Esophagus mucosa (tissue), 1 donor: ENCODE measurements at places on chromosomes 1 and 21.

- ATAC-seq = peak; percentile 43
Observed at GRCh38 chr1:44406737-44407429, 1.8 kb downstream of the RNF220 start.

GRCh38 chr1:81174811-81175476, 625.8 kb upstream of the ADGRL2 start:
- ATAC-seq = peak; percentile 96

GRCh38 chr1:205944525-205944924, 1.3 kb upstream of the SLC26A9 start:
- ATAC-seq = no peak

- no peak for ATAC-seq
Observed at GRCh38 chr1:244205171-244205570, 154.1 kb downstream of the ZBTB18 start.

- no peak for ATAC-seq
Observed at GRCh38 chr1:156401041-156401574, 32.1 kb downstream of the RHBG start.

- no peak for ATAC-seq
Observed at GRCh38 chr21:45306453-45306831, 18.7 kb upstream of the POFUT2 start.

- ATAC-seq = no peak
Observed at GRCh38 chr1:32966900-32967299, 2.3 kb upstream of the RNF19B start.

- ATAC-seq = no peak
Observed at GRCh38 chr1:109760581-109761226, 3.0 kb downstream of the EPS8L3 start.

GRCh38 chr21:41119901-41120300, 48.1 kb upstream of the BACE2 start:
- ATAC-seq = peak; percentile 13

GRCh38 chr1:15046487-15047165, 106.9 kb upstream of the TMEM51 start:
- ATAC-seq = peak; percentile 75

DNA sequence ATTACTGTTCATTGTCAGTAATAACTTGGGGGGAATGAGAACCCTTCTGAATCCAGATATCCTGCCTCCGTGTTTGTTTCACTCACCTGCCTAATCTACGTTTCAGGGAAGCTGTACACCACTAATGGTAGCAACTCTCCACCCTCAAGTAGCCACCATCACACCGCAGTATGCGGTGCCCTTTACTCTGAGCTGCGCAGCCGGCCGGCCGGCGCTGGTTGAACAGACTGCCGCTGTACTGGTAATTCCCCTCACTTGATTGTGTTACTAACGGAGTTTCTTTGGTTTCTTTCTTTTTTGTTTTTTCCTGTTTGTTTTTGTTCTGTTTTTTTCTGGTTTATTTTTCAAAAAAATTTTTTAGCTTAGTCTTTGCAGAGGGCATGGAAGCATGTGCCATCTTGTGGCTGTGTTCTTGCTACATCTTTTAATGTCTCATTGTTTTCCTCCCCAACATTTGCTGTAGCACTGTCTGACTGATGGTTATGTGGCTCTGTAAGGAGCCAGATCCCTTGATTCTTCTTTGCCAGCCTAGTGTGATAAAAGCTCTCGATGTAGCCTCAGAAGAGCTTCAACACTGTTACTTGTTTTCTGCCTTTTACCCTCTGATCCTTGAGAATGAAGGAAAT, 15.9 kb upstream of the OLFML3 start:
- no peak for ATAC-seq

DNA sequence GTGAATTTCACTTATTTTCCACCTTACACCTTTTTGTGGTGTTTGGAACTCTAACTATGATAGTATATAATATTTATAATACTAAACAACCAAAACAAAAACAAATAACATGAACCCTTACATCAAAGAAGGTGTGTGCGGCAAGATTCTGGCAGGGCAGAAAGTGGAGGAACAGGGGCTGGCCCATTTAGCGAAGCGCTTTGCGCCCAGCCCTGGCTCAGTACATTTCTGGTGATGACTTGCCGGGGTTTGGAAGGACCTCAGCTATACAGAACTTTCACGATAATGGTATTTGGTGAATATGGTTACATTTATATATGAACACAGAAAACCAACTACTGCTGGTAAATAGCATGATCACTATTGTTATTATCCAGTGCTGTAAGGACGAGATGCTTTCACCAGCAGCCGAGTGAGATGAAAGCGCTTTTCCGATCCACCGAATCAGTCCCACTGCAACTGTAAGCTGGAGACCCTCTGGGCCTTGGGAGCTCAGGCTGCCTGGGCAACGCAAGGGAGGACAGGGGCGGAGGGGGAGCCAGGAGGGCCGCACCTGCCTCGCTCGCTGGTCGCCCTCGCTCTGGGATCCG, 63.9 kb downstream of the CD247 start:
- ATAC-seq = no peak

- no peak for ATAC-seq
Observed at GRCh38 chr1:212731630-212732029, 32.0 kb upstream of the BATF3 start.

- no peak for ATAC-seq
Observed at GRCh38 chr1:84493747-84494146, 12.4 kb upstream of the SPATA1 start.

GRCh38 chr1:59052166-59052590, 244.7 kb upstream of the FGGY start:
- no peak for ATAC-seq

- ATAC-seq = no peak
Observed at GRCh38 chr1:162375463-162375862, 1.2 kb downstream of the SPATA46 start.

DNA sequence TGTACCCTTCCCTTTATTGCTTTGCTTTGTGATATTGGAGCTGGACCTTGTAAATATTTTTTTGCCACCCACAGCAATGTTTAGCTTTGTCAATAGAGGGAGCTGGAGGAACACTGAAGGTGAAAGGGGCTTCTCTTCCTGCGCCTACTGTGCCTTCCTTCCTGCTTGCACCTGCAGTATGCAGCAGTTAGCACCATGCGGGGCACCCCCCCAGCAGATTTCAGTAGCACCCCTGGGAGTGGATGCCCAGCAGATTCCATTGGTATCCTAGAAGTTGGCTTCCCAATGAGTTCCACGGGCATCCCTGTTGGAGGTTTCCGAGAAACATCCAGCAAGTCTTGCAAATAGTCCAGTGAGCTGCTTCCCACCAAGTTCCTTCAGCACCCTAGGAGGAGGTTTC, 25.6 kb downstream of the S100A10 start:
- ATAC-seq = peak; percentile 51

DNA sequence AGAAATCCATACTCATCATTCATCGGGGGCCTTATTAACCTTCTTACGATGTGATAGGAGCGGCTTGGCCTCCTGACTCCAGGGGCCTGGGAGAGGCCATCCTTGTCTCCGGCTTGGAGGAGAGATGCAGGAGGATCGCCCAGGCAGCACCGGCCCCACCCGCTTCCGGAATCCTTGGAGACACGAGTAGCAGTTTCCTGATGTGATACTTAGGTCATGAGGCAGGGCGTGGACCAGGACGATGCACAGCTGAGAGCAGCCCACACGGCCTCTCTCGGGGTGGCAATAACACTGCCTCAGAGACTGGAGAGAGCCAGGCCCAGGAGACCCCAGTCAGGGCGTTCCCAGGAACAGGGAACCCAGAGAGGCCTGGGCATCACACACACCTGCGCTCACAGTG, 163.6 kb upstream of the ARHGEF16 start:
- no peak for ATAC-seq

- peak; percentile 77 for ATAC-seq
Observed at GRCh38 chr1:230368363-230368762, 57.8 kb downstream of the PGBD5 start.

DNA sequence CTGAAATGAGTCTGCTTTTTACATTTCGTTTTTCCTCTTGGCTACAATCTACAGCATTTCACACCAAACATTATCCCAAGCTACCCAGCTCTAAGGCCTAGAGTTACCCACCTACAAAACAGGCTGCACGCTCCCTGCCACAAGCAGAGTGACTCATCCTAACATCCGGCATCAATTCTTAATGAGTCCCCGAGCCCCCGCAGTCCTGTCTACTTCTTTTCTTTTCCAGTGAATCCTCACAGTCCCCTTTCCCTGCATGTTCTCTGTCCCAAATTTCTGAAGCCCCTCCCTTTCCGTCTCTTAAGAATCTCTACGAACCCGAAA, 650 bp downstream of the PCNX2 start:
- ATAC-seq = peak; percentile 62

DNA sequence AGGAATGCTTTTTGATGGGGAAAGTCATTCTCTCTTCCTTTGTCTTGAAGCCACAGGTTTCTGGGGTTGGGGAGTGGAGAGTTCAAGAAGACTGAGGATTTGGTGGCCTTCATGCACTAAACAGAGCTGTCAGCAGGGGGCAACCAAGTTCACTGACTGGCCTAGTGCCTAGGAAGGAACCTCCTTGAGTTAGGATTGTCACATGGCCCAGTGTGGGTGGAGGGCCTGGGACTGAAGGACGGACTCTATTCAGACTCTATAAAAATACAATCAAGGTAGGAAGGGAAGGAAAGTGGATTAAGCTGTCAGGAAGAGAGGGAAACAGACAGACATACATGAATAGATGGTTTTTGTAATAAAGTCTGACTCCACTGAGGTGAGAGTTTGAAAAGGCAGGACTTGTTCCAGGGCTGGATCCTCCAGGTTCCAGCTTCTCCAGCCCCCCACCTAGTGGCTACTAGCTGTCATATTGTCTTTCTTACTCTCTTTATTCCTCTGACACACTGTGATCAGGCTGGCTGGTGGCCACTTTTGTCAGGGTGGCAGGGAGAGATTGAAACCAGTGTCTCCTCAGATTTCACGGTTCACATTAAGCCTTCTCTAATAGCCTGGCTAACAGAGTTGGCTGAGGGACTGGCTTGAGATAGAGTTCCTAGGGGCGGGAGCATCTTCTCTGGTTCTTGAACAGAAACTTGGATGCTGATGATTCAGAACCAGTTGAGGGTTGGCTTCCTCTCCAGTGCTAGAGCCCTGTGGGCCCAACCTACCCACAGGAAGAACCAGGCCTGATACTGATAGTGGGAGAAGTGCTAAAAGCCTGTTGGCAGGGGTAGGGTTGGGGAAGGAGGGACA, 4.1 kb upstream of the SH3BGRL3 start:
- ATAC-seq = peak; percentile 74

GRCh38 chr1:51948491-51948915, 42.0 kb downstream of the RAB3B start:
- no peak for ATAC-seq

GRCh38 chr1:173017792-173018191, 32.9 kb downstream of the TNFSF18 start:
- no peak for ATAC-seq

DNA sequence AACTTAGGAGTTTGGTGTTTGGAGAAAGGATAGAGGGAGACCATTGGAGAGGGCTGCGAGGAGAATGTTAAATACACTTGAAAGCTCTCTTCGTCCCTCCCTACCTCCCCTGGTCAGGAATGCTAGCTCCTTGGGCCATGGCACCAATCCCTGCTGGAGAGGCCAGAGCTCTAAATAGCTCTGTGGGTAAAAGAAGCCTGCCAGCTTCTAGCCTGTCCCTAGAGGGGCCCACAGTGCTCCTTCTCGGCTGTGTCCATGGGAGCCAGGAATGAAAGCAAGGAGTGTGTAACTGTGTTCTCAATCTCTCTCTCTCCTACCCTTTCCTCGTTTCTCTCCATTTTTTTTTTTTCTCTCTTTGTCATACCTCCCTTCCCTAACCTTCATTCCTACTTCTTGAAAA, at the start of gene CCDC190:
TSS of gene CCDC190 (minus strand) at position 75 of the 400 bp plus-strand sequence. CDS start 1,529 bp downstream, outside the sequence.
- no peak for ATAC-seq

DNA sequence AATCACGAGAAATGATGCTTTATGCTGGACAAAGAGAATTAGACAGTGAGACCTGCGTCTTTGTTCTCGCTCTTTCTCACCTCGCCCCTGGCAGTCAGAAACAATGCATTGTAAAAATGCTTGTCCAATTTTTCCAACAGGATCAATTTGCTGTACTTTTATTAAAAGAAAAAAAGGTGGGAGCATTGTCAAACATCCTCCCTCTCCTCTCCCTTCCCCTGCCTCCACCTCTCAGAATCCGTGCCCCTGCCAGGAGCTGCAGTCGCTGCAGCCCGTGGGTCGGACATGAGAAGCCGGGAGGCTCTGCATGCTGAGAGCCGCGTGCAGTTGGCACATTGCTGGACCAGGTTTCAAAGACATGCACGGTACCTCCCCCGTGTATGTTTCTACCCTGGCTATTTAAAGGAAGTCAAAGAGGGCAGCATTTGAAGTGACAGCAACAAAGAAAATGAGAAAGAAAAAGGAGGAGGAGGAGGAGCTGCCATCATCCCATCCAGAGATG, 161.0 kb upstream of the KAZN start:
- no peak for ATAC-seq

GRCh38 chr1:51534447-51534846, 15.4 kb upstream of the EPS15 start:
- ATAC-seq = no peak

- ATAC-seq = no peak
Observed at GRCh38 chr21:43020771-43021170, 46.4 kb downstream of the PKNOX1 start.

DNA sequence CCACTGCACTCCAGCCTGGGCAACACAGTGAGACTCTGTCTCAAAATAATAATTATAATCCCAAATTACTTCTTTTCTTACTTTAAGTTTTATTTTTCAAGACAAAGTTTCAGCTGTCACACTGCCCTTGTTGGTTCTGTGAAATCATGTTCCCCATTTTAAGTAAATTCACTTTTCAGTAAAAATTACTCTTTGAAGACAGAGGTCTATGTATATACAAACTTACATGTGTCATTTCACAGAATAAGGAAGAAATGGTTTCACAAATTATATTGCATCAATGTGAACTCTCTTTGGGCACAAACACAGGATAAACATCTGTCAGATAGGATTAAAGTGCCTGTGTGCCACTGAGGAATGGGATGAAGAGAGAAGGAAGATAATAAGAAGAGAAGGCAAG, 33.1 kb upstream of the ETS2 start:
- ATAC-seq = no peak

DNA sequence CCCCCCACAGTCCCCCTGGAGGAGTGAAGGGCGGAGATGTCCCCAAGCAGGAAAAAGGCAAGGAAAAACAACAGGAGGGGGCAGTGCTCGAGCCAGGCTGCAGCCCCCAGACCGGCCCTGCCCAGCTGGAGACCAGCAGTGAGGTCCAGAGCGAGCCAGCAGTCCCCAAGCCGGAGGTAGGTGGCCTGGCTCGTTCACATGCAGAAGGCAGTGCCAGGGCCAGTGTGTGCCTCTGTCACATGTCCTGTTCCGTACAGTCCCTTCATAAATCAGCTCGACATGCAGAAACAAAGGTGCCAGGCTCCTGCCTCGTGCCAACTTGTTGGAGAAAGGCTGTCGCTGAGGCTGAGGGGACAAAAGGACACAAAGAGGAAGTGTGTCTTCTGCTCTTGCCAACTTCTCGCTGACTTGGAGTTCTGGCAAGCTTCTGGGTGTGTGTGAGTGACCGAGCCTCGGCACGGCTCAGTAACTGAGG, 24.1 kb upstream of the MPZL1 start:
- ATAC-seq = peak; percentile 44
